ENCODE measurements at places on chromosomes 7 and 10.

GRCh38 chr7:26306790-26307189 is 15.1 kb downstream of the SNX10 start:
- DNase-seq: no peak

DNA sequence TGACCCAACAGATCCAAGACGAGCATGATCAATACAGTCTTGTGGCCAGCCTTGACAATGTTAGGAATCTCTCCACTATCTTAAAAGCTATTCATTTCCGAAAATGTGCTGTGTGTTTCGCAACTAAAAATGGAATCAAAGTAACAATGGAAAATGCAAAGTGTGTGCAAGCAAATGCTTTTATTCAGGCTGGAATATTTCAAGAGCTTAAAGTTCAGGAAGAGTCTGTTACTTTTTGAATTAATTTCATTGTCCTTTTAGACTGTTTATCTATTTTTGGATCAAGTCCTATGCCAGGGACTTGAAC is 24.3 kb upstream of the TIAL1 start:
- no peak for DNase-seq

GRCh38 chr7:133836666-133837065 is 290.5 kb upstream of the LRGUK start:
- DNase-seq: peak; percentile 34

DNA sequence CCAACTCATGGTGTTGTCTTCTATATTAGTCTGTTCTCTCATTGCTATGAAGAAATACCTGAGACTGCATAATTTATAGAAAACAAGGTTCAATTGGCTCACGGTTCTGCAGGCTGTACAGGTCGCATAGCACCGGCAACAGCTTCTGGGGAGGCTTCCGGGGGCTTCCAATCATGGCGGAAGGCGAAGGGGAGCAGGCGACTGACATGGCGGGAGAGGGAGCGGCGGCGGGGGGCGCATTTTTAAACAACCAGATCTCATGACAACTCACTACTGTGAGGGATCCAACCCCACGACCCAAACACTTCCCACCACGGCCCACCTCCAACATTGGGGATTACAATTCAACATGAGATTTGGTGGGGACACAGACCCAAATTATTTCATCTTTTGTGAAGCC is 28.7 kb upstream of the GDI2 start:
- DNase-seq: no peak

DNA sequence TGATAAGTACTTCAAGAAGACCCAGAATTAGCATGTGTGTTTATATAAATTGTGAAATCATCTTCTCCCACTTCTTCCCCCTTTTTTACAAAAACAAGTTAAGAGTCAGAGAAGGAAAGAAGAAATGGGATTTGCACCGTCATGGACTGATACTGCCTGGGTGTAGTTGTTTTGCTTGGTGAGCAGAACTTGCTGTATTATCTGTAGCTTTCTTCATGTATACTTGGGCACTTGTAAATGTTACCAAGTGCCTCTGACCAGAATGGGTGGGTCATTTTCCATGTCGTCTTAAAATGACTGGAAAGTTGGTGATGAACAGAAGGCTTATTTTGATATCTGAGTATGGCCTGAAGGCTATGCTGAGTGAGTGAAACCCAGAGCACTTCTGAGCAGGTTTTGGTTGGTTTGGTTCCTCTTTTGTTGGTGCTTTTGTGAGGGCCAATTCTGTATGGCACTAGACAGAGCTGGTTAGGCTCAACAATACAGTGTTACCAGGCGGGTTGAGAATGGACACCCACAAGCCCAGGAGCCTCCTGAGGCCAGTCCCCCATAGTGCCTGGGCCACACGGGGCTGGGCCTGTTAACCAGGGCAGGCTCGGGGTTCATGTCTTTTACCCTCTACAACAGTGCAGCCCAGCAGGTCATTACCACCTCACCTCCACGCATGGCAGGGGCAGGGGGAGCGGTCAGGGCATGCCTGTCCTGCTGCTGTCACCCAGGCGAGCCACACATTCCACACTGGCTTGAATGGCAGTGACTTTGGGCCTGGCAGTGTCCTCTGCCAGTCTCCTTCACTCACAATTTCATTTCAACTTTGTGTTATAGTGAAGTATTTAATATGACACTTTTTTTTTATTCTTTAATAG is 115.1 kb downstream of the CCNY start:
- DNase-seq: no peak

DNA sequence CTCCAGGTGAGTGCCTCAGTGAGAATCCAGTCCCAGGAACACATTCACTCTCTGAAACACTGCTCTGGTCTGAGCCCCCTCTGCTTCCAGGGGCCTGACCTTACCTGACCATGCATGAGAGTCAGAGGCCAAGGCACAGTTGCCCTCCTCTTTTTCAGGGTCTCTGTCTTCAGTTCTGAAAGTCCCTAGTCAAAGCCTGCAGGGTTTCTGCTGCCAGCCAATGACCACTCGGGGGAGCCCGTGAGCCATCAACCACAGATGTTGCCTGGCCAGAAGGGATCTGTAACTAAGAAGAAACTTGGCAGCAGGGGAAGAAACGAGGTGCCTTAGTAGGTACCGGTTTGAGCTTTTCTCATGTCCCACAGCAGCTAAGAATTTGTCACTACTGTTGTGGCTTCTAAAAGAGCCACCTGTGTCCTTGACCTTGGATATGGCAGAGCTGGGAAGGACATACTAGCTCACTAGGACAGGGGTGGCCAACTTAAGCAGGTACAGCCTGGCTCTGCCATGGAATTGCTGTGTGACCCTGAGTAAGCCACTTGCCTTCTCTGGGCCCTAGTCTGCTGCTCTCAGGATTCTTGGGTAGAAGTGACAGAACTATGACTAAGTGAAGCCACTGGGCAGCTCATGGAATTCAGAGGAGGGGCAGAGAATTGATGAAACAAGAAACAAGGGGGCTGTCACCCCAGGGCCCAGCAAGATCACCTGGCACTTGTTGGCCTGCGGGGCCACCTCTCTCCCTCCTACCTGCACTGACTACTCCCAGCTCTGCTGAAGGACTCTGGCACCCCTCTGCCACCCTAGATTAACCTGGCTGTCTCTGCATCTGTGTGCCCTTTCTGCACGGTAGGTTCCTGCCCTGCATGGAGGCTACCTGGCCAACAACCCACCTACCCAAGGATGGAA is 83.8 kb upstream of the GPR26 start:
- DNase-seq: peak; percentile 32

DNA sequence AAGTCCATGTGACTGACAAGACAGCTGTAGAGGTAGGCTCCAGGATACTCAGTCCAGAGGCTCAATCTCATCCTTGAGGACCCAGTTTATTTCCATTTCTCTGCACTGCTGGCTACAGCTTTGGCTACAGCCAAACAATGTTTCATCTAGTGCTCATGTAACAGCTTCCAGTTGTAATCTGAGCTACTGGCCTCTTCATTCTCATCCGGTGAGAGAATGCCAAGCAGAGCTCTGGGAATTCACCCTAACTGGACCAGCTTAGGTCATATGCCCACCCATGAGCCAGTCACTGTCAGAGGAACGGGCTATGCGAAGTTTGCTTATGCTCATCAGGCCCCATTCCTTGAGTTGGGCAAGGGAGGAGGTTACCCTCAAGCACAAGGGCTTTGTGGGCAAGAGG is 192.9 kb downstream of the EVX1 start:
- DNase-seq: no peak

- DNase-seq: no peak
Observed at GRCh38 chr10:72077275-72077990, 10.9 kb downstream of the SPOCK2 start.

GRCh38 chr10:28316696-28317095 is 13.8 kb upstream of the MPP7 start:
- DNase-seq: no peak

- DNase-seq: peak; percentile 71
Observed at GRCh38 chr7:132575419-132575981, 770 bp downstream of the PLXNA4 start.

DNA sequence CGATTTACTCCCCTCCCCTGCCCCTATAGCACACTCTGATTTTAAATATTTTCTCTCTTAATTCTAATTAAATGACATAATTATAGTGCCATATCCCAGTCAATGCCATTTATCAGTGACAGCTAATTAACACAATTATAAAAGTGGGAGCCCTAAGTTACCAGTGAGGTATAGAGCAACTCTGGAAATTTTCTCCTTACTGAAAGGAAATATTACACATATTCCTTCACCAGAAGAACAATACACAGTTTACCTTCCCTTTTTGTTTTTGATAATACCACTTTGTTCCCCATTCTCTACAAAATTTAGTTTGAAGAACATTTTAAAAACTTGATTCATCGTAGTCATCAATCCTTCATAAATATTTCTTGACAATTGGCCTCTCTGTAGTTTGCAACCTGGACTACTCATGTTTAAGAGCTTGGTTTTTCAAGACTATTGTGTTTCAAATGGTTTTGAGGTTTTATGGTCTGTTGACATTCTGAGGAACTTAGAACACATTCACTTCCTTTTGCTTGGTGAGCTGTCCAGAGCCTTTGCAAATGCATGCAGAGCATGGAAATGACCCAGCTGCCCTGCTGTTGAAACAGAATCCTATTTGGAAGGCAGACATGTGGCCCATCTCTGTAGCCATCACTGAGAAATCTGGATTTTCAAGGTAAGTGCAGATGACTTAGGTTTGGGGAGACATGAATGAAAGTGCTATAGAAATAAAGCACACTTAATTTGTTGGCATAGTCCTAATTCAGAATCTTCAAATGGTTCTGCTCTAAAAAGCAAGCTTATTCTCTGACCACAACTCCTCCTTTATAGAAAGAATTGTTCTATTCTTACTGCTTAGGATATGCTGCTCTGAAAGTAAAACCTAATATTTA is at the start of gene GPR141:
Gene GPR141 (plus strand): TSS at position 521 of the 875 bp plus-strand sequence. CDS start 56,628 bp downstream, outside the sequence.
- no peak for DNase-seq

DNA sequence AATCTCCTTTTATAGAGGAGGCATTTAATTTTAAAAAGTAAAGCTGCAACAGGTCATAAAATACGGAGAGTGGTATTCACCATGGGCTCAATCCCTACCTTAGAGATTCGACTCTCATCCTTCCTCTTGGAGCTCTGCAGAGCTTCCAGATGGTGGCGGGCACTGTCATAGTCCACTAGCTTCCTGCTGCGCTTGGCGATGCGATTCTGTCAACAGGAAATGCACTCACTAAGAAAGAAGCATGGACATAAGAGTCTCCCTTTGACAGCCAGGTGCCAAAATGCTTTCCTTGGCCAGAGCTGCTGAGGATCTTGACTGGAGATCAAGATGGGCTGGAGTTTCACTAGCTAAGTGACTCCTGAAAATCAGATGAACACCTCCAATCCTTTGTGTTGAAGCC is 154.4 kb downstream of the AMPH start:
- no peak for DNase-seq

- no peak for DNase-seq
Observed at GRCh38 chr10:124131172-124131571, 37.8 kb upstream of the CHST15 start.

- DNase-seq: no peak
Observed at GRCh38 chr10:57018452-57018851, 657.4 kb upstream of the ZWINT start.

GRCh38 chr7:25520017-25520416 is 291.7 kb upstream of the NPVF start:
- DNase-seq: no peak

DNA sequence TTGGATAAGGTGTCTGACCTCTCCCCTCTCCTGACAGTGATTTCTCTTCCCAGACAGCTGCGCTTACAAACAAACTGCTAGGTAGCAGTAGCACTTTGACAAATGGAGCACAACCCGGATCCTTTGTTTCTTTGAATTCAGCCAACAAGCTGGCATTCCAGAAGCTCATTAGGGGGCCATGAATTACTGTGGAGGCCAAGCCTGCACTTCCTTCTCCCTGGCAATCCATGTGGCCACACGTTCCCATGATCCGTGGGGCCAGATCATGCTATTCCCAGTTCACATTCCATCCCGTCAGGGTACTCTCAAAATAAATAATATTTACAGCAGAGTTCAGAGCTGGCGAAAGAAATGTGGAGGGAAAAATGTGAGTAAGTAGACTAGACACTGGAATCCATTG is 172.4 kb downstream of the PRPF18 start:
- no peak for DNase-seq

DNA sequence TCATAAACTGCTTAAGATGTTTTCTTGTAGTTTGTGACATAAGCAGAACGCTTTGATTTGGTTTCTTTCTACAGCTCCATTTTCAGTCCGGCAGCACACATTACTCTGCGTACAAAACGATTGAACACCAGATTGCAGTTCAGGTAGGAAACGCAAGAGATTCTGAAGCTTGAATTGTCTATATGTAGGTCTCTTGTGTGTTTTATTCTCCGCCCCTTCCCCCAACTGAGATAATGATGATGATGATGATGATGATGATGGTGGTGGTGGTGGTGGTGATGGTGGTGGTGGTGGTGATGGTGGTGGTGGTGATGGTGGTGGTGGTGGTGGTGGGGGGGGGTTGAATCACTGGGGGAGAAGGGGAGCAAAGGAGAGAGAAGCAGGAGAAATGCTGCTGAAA is 14.4 kb downstream of the TCF7L2 start:
- DNase-seq: no peak

- no peak for DNase-seq
Observed at GRCh38 chr7:145884716-145885514, 231.7 kb upstream of the CNTNAP2 start.

DNA sequence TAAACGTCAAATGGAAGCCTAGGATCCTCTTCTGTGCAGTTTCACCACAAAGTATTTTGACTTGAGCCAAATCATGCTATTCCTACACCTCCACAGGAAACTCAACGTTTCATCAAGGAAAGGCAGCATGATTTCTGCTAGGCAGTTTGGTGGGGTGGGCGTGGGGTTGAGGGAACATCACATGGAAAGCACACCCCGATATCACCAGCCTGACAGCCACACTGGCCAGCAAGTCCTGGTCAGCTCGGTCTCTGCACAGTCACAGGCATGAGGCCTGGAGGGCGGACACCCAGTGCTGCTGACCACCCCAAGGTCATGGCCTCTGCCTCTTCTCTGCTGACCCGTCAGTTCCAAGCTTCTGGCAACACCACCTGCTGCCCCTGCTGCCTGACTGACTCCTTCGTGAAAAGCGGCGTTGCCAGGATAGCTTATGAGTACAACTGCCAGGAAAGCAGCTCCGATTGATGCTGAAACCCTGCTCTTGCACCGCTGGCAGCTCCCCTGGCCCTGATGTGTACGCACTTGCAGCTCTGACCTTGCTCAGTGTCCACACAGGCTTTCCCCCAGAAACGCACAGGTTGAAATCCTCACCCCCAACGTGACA is 171.5 kb downstream of the DIP2C start:
- no peak for DNase-seq

- no peak for DNase-seq
Observed at GRCh38 chr10:91596825-91597196, 36.1 kb downstream of the PPP1R3C start.

DNA sequence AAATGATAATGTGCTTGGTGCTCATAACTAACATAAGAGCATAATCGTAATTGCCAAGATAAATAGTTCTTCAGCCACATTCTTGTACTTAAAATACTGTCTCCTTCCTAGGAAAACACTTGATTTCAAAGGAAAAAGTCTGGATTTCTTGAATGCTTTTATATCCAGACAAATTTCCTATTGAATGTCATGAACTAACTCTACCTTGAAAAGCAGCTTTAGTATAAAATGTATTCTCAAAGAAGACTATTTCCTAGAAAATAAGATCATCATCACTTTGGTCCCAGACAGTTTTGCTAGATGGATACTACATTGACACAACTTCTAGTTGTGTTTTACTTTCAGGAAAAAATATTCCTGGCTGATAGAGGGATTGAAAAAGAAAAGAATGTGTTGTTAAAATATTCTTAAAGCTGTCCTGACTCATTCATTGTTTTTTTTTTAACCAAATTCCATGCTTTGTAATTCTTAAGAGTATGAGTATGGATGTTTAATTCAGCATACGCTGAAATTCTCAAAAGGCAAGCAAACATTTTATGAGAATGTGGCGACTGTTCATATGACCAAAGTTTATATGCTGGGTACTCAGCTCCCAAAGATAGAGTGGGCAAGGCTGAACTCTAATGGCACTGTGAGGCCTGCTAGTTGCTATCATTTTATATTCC is 106.1 kb downstream of the PPP1R3A start:
- no peak for DNase-seq

Measured in NCI-H1092 treated with DMSO at 0.1 percent for 48 hours (cell line).